ENCODE measurements at places on chromosomes 12 and 14.

GRCh38 chr12:39672976-39673375 lies 53.4 kb upstream of the ABCD2 start:
- DNase-seq: no peak

DNA sequence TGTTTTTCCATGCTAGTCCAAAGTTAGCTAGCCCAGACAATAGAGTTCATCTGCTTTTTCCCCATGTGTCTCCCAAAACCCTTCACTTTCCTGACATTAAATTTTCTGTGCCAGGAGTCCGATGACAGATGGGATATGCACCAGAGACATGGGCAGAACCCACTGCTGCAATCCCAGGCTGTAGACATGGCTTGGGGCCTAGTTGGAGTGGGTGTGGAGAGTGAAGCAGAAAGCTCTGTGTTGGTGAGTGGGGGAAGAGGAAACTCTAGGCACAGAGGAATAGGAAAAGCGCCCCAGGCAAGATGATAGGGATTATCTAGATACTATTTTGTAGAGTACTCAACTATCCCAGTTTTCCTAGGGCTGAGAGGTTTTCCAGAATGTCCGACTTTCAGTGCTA lies 4.8 kb upstream of the KRT74 start:
- no peak for DNase-seq

GRCh38 chr14:52405314-52405713 lies 91.2 kb downstream of the PTGER2 start:
- DNase-seq: no peak

GRCh38 chr12:8692573-8692972 lies 5.2 kb upstream of the RIMKLB start:
- no peak for DNase-seq

DNA sequence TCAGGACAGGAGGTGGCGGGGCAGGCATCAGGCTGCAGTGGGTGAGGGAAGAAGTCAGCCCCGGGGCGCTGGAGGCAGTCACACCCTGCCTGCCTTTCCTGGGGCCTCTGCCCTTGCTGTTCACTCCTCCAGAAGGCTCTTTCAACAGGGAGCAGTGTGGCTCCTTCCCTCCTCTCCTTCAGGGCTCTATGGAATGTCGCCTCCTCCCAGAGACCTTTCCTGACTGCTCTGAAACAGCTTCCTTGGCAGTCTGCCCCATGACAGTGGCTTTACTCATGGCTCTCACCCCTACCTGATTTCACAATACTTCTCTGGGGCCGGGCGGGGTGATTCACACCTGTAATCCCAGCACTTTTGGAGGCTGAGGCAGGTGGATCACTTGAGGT lies 7.1 kb downstream of the RHOF start:
- no peak for DNase-seq

- DNase-seq: peak; percentile 47
Observed at GRCh38 chr14:95895720-95896119, 19.1 kb downstream of the TUNAR start.

- DNase-seq: no peak
Observed at GRCh38 chr12:47946413-47947323, 16.7 kb upstream of the TMEM106C start.

GRCh38 chr12:68633614-68634558 lies 23.2 kb downstream of the RAP1B start:
- no peak for DNase-seq

DNA sequence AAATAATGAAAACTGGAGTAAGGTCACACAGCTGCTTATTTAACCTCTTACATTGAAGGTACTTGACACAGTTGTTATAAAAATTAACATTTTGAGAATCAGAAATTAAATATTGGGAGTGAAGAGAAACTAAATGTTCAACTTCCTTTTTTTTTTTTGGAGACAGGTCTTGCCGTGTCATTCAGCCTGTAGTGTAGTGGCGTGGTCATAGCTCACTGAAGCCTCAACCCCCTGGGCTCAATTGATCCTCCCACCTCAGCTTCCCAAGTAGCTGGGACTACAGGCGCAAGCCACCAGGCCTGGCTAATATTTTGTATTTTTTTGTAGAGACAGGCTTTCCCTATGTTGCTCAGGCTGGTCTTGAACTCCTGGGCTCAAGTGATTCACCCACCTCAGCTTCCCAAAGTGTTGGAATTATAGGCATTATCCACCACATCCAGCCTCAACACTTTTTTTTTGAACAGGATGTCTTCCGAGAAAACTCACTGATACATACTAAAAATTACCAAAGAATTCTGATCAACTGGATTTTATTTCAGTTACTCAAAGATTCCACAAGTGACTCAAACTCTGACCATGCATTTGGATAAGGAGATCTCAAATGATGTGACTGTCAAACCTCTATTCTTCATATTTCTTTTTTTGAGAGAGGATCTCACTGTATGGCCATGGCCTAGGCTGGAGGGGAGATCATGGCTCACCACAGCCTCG lies 35.4 kb downstream of the SGPP1 start:
- no peak for DNase-seq

DNA sequence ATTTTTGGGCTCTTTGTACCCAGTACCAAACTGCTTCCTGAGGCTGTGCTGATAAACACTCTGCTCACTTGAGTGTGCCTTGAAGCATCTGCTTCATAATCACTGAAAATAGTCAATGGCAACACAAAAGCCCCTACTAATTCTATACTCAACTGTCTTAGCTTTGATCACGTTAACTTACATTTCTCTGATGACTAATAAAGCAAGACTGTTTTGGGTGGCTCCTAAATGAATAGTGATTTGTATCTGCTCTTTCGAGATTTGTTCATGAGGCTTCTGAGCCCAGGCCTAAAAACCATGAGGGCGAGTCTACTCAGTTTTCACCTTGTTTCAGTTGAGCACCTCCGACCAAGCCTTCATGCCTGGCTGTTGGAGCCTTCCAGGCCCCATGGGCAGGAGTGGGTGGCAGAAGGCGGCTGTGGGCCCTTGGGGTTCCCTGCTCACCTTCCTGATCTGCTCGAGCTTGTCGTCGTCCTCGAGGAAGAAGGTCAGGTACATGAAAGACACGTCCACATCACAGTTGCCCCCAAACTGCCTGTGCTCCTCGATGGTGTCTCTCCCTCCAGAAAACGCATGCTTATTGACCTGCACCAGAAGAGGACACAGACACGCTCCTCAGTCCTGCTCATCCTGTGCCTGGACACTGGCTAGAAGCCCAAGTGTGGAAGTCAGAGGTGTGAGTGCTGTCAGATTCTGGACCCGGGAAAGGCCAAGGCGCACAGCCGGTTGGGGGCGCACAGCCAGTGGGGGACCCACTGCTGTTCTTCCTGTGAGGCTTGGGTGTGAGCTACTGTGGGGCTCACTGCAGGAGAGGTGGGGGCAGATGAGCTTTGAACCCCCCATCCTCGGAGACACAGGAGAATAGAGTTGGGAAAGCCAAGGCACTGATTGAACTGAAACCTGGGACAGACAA lies 13.7 kb downstream of the SLC25A47 start:
- peak; percentile 76 for DNase-seq

DNA sequence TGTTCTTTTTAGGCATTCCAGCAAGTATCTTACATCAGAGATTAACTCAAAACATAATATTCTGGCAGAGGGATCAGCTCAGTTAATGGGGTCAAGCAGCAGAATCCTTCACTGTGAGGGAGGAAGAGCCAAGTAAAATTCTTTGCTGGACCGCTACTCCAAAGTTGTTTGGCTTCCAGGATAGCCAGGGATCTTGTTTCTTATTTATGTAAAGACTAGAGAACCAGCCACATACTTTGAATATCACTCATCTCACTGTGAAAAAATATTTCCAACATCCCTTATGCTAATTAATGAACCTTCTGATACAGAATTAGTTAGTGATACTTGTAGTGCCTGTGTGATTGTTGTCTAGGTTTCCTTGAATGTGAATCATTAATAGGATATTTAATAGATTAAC lies 94.2 kb downstream of the PLEKHA5 start:
- no peak for DNase-seq

- no peak for DNase-seq
Observed at GRCh38 chr12:93762059-93762719, 85.0 kb downstream of the CRADD start.

- DNase-seq: no peak
Observed at GRCh38 chr14:104349950-104350349, 211.6 kb downstream of the KIF26A start.

DNA sequence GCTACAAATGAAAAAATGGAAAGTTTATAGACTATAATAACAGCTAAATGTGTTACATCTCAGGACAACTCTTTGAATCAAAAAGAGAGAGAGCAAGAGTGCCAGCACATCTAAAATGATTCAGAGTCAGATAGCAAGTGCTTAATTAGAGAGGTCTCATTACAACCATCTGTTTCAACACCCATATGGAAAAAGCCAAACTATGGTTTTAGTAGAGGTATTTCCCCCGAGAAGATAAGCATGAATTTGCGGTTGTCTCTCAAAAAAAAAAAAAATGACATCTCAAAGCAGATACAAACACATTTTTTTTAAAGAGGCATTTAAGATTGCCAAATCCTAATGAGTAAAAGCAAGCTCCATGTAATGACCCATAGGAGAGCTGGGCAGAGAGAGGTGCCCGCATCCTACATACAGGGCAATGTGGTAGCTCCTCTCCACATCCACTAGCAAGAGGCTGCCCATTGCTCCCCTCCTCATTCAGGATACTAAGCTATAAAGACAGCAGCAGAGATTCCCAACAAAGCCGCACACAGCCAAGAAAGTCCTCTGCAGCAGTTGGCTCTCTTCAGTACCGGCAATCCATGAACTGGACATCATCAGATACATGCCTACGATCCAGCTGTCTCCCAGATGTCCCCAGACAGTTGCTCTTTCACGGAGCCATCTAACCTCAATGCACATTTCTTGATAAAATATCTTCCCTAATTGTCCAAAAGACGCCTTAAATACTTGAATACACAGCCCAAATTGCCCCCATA lies 100.4 kb downstream of the EFCAB11 start:
- no peak for DNase-seq

DNA sequence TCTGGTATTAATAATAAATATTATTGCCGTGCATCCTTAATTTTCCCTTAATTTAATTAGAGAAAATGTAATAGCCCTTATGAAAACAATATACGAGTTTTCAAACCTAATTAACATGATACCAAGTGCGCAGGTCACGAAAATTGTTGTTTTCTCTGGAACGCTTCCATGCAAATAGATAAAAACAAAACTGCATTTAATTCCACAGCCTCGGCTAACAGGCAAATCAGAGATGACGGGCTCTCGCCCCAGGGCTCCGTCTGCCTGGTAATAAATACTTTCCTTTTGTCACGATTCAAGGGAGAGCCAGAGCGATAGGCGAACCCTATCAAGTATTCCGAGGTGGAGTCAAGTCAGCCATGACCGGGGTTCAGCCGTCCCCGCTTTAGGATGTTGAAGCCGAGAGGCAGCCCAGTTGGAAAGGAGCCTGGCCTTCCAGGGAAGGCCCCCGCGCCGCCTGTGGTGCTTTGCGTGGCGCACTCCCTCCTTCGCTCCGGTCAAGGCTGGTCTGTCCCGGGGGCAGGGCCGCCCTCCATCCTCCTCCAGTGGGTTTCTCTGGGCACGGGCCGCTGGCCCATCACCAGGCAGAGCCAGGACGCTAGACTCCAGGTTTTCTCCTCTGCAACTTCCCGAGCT lies 137.8 kb upstream of the GSC start:
- DNase-seq: no peak

DNA sequence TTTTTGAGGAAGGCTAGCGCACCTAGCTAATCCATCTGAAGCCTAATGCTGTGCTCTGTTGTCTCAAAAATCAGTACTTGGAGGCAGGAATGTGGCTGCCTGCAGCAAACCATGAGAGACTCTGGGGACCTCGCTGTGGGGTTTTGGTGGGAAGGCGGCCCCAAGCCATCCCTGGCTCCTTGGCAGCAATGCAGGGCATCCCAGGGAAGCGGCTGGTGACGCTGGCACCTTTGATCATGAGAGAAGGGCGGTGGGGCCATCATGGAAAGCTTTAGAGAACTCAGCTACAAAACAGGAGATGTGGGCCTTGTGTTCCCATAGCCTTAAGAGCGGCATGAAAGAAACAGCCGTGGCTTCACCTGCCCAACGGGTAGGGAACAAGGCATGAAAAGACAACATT lies 101.1 kb upstream of the SFSWAP start:
- DNase-seq: no peak

- no peak for DNase-seq
Observed at GRCh38 chr14:94764573-94764972, 5.3 kb downstream of the GSC start.

DNA sequence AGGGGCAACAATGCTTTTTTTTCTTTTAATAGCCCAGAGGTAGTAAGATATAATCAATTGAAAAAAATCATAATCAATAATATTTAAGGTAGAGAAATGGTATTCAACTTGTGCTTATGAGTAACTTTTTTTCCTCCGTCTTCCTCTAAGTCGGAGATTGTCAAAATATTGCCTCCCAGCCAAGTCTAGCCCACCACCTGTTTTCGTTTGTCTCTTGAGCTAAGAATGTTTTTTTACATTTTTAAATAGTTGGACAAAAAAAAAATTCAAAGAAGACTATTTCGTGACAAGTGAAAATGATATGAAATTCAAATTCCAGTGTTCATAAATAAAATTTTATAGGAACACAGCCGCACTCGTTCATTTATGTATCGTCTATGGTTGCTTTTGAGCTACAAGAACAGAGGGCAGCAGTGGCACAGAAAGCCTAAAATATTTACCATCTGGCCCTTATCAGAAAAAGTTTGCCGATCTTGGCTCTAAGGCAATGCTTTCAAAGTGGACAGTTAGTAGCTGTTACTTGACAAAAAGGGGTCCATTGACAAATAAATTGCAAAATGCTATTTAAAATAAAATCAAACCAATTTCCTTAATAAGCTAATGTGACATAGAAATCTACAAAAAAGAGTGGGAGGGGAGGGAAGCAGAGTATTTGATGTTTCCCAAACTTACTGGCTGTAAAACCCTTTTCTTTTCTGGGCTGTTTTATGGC lies 40.8 kb upstream of the MAX start:
- no peak for DNase-seq

DNA sequence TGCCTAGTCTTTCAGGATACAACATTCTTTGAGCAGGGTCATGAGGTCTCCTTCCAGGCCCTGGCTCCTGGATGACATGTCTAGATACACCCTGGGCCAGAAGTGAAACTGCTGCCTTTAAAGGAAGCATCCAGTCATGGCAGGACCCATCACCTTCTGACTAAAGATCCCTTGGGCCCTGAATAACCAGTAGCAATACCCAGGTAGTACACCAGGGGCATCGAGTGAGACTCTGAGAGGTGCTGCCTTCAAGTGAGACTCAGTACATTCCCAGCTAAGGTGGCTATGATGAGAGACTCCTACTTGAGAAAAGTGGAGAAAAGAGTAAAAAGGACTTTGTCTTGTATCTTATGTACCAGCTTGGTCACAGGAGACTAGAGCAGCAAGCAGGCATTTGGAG lies 23.5 kb downstream of the OR6C68 start:
- DNase-seq: no peak

- no peak for DNase-seq
Observed at GRCh38 chr12:10082117-10082874, 16.5 kb downstream of the CLEC1A start.

All from GM13977 (cell line).